Left kidney (tissue), 8 donors: ENCODE measurements at places on chromosomes 12 and 14.

DNA sequence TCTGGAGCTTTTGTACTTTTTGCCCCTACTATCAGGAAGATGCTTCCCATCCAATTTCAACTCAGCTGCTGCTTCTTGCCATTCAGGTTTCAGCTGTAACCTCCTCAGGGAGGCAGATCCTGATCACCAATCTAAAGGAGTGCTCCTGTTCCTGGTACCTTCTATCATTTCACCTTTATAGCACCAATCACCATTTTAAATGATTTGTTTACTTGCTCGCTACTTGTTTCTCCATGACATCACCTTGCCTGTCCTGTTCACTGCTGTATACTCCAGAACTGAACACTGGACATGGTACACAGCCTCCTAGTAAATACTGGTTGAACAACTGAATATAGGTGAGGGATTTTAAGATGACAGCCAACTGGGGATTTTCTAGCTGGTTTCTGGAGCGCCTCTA lies 287.2 kb upstream of the DIO2 start:
- no peak for DNase-seq

DNA sequence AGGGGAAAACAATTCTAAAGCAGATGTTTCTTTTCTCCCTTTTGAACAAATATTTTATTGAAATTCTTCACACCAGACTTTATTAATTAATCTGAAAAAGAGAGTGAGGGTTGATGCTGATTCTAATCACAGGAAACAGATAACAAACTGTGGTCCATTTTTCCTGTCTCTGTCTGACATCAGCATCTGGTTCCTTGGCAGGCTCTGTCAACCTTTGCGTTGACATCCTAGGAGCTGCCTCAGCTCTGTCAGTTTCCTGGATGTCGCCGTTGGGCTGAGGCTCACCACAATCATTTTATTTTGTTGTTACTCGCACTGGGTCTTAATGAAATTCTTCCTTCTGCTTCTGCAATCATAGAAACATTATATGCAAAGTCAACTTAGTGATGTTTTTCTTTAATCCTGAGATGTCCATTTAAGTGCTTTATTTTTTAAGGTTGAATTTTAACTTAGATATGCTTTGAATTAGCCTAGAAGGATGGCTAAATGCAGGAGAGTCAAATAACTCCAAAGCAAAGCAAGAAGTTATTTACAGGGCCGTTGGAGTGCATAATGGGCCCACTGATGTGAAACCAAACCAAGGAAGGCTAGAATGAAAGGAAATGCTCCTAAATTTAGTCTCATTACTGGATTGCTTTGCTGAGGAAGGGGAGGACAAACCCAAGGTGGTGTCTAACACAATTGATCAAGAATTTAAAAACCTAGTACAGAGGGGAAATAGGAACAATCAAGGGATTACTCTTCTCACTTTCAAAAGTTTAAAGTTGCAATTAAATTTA lies 542.4 kb downstream of the FLRT2 start:
- DNase-seq: no peak

DNA sequence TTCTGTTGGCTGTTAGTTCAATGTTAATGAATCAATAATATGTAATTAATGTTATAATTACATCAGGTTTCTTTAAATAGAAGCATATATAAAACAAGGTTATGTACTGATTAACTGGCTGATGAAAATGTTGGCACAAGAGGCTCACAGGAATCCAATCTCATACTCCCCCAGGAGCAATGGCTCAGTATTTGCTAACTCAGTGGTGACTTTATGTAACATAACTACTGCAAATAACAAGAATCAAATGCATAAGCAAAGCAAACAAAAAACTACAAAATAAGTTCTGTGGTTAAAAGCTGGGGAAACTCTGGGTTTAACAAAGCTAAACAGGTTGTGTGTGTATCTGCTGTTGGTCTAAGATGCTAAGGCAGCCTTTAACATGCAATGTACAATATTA lies 27.7 kb upstream of the BBS10 start:
- no peak for DNase-seq

- DNase-seq: peak; percentile 86
These were observed 717 bp downstream of the UBC start for GRCh38 chr12:124913474-124914391.

DNA sequence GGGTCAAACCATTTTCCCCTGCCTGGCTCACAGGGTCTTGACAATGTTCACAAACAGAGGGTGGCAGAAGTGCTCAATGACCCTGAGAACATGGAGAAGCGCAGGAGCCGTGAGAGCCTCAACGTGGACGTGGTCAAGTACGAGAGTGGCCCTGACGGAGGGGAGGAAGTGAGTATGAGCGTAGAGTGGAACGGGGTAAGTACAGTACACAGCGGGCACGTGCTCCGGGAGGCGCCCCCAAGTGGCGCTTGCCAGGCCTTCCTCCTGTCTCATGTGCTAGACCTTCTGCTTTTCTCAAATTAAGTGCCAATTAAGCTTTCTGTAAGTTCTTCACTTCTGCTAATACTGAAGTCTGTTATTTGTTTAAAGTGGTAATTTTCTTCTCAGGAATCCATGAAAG lies 35.9 kb downstream of the XRCC3 start:
- DNase-seq: no peak

- no peak for DNase-seq
These were observed 174.1 kb upstream of the PDZRN4 start for GRCh38 chr12:41013881-41014642.
